SK-N-DZ (cell line): ENCODE measurements at places on chromosomes 6 and 20.
A peak's percentile ranks its signal among the peaks of the same experiment; 100 is the strongest.

DNA sequence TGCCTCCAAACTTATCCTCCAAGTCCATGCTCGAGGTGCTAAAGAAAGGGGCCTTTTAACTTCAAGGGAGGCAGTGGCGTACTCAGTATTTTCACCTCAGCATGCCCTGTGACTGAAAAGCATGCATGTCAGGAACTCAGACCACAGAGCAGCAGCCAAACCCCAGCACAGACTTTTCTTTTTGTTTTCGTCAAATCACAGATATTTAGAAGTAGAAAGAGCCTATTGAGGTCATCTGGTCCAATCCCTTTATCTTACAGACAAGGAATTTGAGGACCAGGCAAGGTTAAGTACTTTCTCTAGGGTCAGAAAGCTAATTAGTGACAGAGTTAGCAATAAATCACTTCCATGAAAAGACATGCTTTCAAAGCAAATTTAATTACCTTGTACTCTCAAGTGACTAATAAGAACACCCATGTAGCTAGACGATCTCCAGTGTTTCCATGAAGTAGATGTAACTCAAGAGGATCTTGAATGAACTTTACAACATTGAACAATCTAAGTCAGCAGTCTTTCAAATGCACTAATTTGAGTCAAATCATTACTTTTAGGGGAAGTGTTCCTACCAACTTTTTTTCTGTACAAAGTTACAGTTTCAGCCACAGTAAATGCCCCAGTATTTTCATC lies 35.9 kb downstream of the MOXD1 start:
- peak; percentile 99 for DNase-seq

DNA sequence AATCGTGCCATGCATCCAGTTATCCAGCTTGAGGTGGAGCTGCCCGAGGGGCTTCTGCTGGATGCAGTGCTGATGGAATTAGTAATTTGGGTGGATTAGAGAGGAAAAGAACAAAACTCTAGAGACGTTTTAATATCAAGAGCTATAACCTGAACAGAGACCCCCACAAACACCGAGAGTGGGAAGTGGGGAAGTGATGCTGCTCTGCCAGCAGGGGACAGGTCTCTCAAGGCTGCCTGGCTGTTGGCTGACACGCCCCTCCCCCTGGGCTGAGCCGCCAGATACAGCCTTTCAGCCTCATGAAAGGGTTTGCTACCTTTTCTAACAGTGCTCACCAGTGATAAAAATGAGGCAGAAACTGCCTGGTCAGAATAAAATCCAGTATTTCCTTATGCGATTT lies 9.6 kb downstream of the LEMD2 start:
- DNase-seq = no peak

- no peak for DNase-seq
These were observed 72.6 kb upstream of the DUSP22 start for GRCh38 chr6:219641-220198.

- no peak for DNase-seq
These were observed 85.8 kb upstream of the ESR1 start for GRCh38 chr6:151721671-151722070.

- no peak for DNase-seq
These were observed 768.1 kb downstream of the KIF16B start for GRCh38 chr20:15805154-15805553.

DNA sequence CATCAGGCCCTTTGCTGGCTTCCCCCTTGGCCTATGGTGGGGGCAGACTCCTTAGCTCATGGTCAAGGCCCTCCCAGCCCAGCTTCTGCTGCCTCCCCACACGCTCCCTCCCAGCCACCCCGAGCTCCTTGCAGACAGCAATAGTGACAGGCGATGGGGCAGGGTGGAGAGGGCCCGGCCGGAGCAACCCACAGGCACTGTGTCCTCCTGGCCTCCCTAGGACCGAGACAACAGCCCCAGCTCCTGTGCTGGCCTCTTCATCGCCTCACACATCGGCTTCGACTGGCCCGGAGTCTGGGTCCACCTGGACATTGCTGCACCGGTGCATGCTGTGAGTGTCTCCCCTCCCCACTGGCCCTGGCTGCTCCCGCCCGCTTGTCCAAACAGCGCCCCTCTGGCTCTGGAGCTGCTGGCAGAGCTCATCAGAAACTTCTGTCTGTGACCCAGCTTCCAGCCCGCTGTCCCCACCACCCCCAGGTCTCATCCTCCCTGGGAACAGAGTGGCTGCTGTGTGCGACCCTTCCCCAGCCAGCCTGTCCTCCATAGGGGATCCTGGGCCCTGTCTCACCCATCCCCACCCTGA lies 21.8 kb downstream of the NPEPL1 start:
- DNase-seq = peak; percentile 4

DNA sequence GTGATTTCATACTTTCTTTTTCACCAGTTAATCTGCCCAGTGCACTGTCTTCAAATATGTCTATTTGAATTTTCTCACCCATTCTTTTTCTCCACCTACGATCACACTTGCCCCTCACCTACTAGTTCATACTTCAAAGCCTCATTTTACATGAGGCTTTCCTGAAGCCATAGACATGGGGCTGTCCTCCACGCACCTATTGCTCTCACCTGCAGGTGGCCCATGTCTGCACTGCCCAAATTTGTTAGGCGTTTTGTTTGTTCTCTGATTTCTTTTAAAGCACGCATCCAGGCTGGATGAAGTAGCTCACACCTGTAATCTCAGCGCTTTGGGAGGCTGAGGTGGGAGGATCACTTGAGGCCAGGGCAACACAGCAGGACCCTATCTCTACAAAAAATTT lies 106.8 kb upstream of the RIPOR2 start:
- no peak for DNase-seq

DNA sequence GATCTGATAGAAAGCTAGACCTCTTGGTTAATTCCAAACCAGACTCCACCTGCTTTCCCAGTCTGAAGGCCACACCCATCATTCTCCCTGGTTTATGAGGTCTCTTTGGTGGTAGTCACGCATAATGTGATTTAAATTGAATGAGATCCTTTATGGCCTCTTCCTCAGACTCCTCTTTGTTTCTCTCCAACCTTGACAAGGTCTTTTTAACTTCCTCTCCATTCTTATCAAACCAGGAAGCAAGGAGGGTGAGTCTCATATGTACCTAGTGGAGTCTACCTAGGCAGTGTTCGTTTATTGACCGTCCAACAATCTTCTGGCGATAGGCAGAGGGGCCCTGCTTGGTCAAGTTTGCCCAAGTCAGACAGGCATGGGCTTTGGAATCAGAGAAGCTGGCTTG lies 184.2 kb upstream of the LAMP5 start:
- DNase-seq = no peak

- DNase-seq = no peak
These were observed 74.1 kb downstream of the TRMT11 start for GRCh38 chr6:126060400-126060799.

GRCh38 chr20:2599288-2600006 lies 53.0 kb upstream of the NOP56 start:
- peak; percentile 69 for DNase-seq

- no peak for DNase-seq
These were observed 13.8 kb downstream of the PHACTR3 start for GRCh38 chr20:59618131-59618530.

- no peak for DNase-seq
These were observed 17.3 kb downstream of the NSFL1C start for GRCh38 chr20:1449370-1449769.

DNA sequence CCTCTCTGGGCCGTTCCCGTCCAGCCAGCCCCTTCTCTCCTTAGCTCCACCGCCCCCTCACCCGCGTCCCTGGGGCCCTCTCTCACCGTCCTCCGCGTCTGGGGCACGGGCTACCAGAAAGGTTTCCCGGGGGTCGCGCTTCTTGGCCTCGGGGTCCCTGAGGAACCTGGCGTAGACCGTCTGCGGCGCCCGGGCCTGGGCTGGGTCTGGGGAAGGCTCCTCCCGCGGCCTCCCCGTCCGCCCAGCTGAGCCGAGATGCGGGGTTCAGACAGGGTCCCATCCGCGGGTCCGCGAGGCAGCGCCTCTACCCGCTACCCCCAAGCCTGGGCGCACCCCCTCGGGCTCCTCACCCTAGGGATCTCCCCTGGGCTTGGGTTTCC lies 1.1 kb downstream of the TULP1 start:
- DNase-seq = no peak

- DNase-seq = no peak
These were observed 13.4 kb downstream of the CASP8AP2 start for GRCh38 chr6:89843070-89843469.
